ENCODE measurements at places on chromosomes 4 and X.

DNA sequence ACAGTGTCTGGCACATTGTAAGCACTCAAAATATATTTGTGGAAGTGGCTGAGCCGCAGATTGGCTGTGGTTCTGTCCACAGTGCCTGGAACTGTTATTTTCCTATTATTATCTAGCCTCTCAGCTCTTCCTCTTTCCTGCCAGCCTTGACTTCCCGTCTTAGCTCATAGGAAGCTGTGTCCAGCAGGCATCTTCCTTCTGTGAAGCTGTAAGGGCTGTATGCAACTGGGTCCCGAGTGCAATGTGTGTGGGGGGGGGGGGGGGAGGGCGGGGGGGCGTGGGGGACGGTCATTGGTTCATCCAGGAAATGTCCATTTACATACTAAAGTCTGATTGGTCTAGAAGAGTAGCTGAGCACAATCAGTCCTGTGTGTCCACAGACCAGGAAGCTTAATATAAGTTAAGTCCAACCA is 210.7 kb downstream of the PDGFRA start:
- H3K36me3 ChIP-seq, result no peaks in the 10 kb centered on the region
- no peaks in the 10 kb centered on the region for H3K4me1 ChIP-seq
- no peak overlapping the region for H3K4me3 ChIP-seq
- no peaks in the 10 kb centered on the region for H3K27me3 ChIP-seq
- no peak overlapping the region for H3K27ac ChIP-seq

GRCh38 chr4:147780137-147780777 is 48.4 kb downstream of the ARHGAP10 start:
- no peak for DNase-seq
- H3K4me1 ChIP-seq, result peaks cover 65% of the 10 kb centered on the region
- H3K27me3 ChIP-seq, result no peaks in the 10 kb centered on the region

- peaks cover 4% of the 10 kb centered on the region for H3K4me1 ChIP-seq
- no peak for DNase-seq
- H3K27ac ChIP-seq, result no peak overlapping the region
Measured at GRCh38 chr4:118935819-118936218, 47.2 kb downstream of the SYNPO2 start.

GRCh38 chrX:150455215-150455608 is 92.1 kb downstream of the MAMLD1 start:
- H3K4me3 ChIP-seq, result no peak overlapping the region
- no peaks in the 10 kb centered on the region for H3K27me3 ChIP-seq
- H3K36me3 ChIP-seq, result no peaks in the 10 kb centered on the region
